Activated CD8-positive, alpha-beta memory T cell treated with anti-CD3 and anti-CD28 coated beads for 4 hours (primary cell): ENCODE measurements at places on chromosomes 2 and 18.

GRCh38 chr2:232924433-232924832 lies 54.4 kb downstream of the SNORC start:
- no peak for DNase-seq

GRCh38 chr2:45009303-45009927 lies at the start of gene SIX2:
Gene SIX2, minus strand, starts transcription at chr2:45009452. Its CDS starts 342 bp downstream, at chr2:45009110.
- no peak for DNase-seq

- DNase-seq = no peak
Measured at GRCh38 chr2:222604749-222605515, 51.0 kb downstream of the FARSB start.

DNA sequence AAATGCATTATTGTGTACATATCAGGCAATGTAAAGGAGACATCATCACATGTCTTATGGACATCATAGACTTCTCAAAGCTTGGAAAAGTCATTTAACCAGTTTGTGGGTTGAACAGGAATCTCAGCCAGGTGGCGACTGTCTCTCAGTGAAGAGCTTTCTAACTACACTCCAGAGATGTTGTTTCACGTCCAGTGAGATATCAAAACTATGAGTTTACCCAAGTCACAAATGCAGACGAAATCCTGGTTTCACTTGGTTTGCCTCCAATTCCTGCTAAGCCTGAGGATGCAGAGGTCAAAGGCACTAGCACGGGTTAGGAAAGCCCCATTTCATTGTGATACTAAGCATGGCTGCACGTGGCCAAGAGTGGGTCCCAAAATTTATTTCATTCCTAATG lies 384.5 kb upstream of the MEIS1 start:
- no peak for DNase-seq

- no peak for DNase-seq
Measured at GRCh38 chr2:11368059-11368572, 23.7 kb upstream of the ROCK2 start.

- no peak for DNase-seq
Measured at GRCh38 chr2:17441790-17442189, 76.5 kb downstream of the RAD51AP2 start.

- no peak for DNase-seq
Measured at GRCh38 chr2:22215517-22215916, 1091.7 kb downstream of the TDRD15 start.

DNA sequence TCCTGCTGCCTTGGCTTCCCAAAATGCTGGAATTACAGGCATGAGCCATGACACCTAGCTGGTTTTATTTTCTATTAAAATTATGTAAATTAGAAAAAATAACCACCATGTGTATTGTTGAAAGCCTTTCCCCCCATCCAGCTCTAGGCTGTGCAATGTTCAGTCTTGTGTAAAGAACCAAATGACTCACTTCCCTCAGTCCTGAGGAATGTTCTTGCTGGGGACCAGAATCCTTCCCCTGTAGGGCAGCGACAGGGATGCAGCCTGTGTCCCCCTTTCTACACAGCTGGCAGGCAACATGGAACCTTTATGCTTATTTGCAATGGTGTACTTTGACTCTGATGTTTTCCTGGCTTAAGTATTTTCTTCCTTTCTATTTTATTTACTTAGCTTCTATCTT lies 29.4 kb downstream of the AOX1 start:
- no peak for DNase-seq

GRCh38 chr2:3149441-3150217 lies 228.0 kb downstream of the EIPR1 start:
- no peak for DNase-seq

DNA sequence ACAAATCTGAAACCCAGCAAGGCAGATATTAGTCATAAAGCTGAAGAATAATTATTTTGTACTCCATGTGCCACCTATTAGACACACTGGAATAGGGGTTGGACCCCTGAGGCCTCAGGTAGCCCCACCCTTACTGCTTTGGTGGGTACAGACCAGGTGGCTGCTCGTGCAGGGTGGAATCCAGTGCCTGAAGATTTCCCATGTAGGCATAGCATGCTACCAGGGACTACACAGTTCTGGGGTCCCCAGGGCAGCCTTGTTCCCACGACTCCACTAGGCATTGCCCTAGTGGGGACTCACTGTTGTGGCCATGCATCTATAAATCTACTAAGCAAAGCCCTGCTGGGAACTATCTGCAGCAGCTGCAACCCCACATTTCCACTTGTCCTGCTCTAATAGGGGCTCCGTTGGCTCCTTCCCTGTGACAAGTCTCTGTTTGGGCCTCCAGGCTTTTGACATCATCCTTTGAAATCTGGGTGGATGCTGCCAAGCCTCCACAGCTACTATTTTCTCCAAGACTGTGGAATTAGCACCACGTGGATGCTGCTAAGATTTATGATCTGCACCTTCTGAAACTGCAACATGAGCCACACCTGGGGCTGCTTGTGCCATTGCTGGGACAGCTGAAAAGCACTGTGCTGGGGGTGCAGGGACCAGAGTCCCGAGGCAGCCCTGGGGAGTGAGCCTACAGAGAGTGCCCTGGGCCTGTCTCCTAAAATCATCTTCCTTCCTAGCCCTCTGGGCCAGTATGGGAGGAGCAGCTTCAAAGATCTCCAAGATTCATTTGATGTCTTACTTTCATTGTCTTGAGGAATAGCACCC lies 303.8 kb downstream of the FSIP2 start:
- no peak for DNase-seq

DNA sequence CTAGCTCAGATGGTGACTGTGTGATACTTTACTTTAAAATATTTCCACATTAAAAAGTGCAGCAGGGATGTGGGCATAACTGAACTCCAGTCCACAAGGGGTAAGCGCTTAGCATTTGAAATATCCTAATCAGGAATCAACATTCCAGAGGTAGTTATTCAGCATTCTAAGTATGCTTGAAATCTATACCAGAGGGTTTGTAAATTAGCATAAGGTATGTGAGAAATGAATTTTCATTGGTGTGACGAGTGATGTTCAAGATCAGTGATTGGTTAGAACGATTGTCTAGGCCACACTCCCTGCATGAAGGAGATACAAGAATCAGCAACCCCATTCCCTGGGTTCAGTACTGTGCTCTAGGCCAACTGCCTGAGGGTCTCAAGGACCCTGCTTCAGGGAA lies 42.6 kb downstream of the MAPK4 start:
- DNase-seq = no peak

DNA sequence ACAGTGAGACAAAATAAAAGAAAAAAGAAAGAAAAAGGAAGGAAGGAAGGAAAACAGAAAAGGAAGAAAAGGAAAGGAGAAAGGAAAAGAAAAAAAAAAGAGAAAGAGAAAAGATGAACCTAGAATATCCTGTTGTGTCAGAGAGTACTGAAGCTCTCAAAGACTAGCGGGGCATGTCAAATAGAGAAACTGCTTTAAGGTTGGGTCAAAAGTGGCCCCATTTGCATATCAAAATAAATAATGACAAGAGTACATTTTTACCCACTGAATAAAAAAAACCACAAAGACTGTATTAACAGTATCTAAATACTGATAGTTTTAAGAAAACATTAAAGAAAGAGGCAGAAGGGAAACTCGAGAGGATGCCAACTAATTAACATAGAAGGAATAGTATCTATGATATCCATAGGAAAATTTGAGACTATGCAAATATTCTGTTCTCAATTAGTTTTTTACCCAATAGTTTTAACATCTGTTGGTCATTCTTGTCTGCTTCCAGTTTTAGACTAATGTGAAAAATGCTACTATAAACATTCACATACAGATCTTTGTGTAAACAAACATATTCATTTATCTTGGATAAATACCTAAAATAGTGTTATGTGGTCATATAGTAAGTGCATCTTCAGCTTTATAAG lies 53.2 kb downstream of the SFXN5 start:
- DNase-seq = no peak

GRCh38 chr2:201580486-201580885 lies 62.8 kb downstream of the TMEM237 start:
- DNase-seq = no peak

- DNase-seq = no peak
Measured at GRCh38 chr2:10009271-10009810, 34.0 kb upstream of the KLF11 start.

DNA sequence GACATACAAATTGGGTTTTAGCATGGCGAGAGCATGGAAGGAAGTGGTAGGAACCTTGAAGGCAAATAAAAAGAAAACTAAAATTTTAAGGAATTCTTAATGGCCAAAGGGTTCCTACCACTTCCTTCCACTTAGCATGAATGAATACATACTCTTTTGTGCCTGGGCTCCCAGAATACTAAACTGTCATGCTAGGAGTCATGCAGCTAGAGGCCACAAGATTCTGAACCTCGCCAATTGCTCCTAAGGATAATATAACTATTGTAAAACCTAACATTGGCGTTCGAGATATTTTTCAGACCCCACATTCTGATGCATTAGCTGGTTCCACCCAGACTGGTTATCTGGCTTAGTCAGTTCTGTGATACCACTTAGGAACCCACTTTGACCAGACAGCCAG lies 38.6 kb upstream of the ARHGAP25 start:
- DNase-seq = no peak

DNA sequence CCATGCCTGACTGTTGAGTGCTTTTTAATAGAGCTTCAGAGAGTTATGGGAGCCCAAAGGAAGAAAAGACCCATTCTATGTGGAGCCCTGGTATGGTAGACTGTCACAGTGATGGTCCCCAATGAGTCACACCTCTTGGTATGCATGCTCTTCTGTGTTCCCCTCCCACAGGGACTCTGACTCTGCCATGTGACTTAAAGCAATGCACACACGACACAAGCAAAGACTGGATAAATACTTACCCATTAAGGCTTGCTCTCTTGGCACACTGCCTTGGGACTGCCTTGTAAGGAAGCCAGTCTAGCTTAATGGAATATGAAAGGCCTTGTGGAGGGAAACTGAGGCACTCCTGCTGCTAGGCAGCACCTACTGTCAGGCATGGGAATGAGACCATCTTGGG lies 16.7 kb upstream of the DTNB start:
- no peak for DNase-seq

DNA sequence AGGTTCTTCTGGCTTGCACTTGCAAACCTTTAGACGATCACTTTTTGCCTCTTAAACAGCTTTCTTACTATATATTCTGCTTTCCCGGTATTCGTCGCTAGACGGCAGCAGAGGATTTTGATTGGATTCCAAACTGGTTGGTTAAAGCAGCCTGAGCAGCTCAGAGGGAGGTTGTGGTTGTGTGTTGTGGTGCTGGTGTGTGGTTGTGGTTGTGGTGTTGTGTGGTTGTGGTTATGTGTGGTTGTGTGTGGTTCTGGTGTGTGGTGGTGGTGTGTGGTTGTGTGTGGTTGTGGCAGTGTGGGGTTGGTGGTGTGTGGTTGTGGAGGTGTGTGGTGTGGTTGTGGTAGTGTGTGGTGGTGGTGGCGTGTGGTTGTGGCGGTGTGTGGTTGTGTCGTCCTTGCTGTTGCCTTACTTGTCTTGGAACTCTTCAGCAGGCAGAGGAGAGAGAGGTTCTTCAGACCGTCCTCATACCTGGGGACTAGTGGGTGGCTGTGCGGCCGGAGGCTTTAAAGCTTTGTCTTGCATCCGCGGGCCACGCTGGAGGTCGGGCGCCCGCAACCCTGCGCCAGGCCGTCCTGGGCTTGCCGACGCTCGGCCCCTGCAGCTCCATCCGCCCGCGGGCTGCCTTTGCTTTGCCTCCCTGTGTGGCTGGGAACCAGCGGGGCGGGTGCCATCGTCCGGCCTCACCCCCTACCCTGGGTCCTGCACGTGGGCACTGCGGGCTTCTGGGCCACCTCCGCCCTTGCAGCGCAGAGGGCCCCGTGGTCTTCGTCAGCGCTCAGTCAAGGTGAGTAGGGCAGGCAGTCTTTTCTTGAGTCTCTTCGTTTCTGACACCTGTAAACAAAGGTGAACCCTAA lies 190.8 kb downstream of the ARHGAP28 start:
- DNase-seq = no peak

DNA sequence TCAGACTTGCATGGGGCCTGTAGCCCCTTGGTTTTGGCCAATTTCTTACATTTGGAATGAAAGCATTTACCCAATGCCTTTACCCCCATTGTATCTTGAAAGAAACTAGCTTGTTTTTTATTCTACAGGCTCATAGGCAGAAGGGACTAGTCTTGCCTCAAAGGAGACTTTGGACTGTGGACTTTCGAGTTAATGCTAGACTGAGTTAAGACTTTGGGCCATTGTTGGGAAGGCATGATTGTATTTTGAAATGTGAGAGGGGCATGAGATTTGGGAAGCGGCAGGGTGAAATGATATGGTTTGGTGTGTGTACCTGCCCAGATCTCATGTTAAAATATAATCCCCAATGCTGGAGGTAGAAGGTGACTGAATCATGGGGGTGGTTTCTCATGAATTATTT lies 13.4 kb upstream of the WDR75 start:
- no peak for DNase-seq

DNA sequence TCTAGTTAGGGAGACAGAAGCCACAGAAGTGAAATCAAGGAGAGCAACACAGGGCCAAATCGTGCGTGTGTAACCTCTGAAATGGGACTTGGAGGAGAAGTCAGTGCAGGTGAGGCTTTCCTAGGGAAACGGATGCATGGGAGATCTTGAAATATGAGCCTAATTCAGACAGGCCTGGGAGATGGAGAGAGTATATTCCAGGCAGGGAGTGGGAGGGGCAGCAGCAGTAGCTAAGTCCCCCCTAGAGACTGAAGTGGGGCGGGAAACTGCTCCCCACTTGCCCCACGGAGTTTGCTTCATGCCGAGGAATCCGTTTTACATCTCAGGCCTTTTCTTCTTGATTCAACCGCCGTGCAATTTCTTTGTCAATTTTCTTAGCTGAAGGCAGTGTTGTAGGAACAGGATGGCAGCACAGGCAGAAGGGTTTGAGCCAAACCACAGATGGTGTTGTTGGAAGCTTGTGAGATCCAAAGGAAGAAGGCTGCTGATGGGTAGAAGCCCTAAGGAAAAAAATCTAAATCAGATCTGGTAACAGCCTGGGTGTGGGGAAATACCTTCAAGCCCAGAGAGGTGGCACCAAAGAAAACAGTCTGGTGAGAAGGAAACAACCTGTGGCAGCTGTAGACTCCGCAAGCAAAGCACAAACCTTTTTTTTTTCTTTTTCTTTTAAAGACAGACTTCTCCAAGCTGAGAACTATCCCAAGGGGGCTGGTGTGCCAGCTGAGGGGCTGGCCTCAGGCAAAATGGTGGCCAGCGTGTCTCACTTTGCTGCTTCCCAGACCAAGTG lies 40.2 kb downstream of the EPAS1 start:
- DNase-seq = no peak

- DNase-seq = no peak
Measured at GRCh38 chr2:124633812-124634211, 608.7 kb downstream of the CNTNAP5 start.

GRCh38 chr18:76658627-76659026 lies 163.6 kb upstream of the ZNF516 start:
- DNase-seq = no peak

GRCh38 chr2:197136452-197136851 lies 174.1 kb downstream of the ANKRD44 start:
- DNase-seq = no peak

GRCh38 chr18:23422751-23423418 lies 30.2 kb upstream of the RIOK3 start:
- no peak for DNase-seq

- DNase-seq = no peak
Measured at GRCh38 chr2:47534179-47534919, 131.4 kb downstream of the MSH2 start.

DNA sequence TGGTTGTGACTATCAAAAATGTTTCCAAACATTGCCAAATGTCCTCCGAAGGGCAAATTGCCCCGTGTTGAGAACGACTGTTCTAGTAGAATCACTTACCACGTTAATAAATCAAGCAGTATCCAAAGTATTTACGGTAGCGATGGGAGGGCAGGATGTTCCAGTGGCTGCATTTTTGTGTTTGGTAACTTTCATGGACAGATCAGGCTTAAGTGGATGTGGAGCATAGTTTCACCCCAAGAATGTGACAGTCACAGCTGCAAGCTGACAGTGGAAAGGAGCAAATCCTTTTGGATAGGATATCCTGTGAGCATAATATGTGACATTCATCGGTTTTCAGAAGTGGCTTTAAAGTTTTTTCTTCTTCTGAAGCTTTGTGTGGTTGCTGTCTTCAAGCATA lies 46.3 kb upstream of the DARS1 start:
- DNase-seq = no peak
